ENCODE measurements at places on chromosomes 6 and 20.

- DNase-seq = no peak
These were observed 13.0 kb downstream of the ZHX3 start for GRCh38 chr20:41304424-41305079.

DNA sequence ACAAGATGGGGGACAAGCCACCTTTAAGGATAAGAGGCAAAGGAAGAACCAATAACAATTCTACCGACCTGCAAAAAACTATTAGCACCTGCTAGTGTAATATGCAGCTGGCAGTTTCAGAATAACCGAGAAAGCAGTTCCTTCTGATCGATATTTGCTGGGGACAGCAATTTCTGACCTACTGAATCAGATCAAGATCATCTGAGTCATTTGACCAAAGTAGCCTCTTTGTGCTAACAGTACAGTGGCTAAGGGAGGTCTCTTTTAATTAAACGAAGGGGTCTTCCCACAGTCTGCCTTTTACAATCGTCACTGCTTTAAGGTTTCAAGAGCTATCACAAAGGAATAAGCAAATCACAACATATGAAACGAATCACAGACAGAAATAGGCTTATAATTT lies 318.9 kb downstream of the BTBD9 start:
- no peak for DNase-seq

GRCh38 chr6:40740518-40740917 lies 153.4 kb upstream of the LRFN2 start:
- DNase-seq = no peak

- DNase-seq = no peak
These were observed 30.0 kb upstream of the ZNF217 start for GRCh38 chr20:53623454-53624211.

GRCh38 chr6:121971931-121972335 lies 427.5 kb upstream of the HSF2 start:
- no peak for DNase-seq

DNA sequence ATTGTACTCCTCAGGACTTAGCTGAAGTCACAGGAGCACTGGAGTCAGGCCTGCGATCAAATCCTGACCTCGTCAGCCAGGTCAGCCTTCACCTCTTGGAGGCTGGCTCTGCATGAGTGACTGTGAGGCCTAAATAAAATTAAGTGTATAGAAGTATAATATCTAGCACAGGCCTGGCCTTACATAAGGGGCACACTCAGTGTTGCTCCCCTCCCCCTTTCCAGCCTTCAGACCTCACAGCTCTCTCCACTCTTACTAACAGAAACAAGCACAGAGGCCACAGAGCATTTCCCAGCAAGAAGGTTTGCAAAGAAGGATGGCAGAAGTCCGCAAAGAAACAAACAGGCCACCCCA lies 84.8 kb downstream of the TRERF1 start:
- DNase-seq = no peak

GRCh38 chr6:38182426-38182825 lies 362.9 kb downstream of the ZFAND3 start:
- no peak for DNase-seq

DNA sequence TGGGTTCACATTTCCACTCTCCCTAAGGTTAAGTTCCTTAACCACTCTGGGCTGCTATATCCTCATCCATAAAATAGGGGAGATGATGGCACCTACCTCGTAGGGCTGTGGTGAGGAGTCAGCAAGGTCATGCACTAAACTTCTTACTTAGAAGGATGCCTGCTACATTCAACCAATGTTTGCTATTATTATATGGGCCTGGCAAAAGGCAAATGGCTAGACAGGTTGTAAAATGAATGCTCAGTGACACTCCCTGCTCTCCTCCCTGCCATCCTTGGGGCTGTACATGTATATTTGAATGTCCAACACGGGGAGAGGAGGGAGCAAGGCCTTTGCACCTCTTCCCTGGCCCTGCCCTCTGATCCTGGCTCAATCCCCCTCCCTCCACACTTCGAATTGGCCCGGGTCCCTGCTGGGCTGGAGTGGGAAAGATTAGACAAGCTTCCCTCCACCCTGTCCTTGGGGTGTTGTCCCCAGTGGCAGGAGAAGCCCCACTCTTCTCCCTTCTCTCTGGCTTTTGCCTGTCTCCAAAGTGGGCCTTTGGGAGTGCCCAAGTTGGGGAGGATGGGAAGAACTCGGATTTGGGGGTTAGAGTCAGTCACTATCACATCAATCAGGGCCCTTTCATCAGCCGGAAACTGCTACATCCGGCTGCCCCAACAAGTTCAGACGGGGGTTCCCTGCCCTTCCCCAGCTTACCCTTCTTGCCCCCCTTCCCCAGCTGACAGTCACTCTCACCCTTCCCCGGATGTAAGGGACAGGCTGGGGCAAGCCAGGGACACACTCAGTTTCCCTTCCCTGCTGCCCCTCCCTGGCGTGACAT lies 36.3 kb upstream of the VEGFA start:
- peak; percentile 75 for DNase-seq

GRCh38 chr6:79159846-79160245 lies 74.6 kb downstream of the HMGN3 start:
- no peak for DNase-seq

DNA sequence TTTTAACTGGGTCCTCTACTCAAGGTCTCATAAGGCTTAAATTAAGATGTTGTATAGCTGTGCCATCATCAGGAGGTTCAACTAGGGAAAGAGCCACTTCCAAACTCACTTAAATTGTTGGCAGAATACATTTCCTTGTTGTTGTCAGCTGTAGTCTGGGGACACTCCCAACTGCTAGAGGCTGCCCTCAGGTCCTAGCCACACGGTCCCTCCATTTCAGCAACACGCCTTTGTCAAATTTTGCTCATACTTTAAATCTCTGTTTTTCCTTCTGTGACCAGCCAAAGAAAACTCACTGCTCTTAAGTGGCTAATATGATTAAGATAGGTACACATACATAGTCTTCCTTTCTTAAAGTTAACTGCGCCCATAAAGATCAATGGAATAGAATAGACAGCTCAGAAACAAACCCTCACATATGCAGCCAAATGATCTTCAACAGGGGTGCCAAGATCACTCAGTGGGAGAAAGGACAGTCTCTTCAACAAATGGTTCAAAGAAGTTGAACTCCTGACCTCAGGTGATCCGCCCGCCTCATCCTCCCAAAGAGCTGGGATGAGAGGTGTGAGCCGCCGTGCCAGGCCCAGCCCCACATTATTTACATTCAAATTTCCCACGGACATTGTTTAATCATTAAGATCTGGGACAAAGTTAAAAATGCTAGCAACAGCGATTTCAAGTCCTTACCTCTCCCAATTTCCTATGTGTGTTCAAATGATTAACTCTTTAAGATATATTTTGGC lies 76.4 kb upstream of the ELOVL5 start:
- DNase-seq = no peak

- no peak for DNase-seq
These were observed 118.8 kb upstream of the MAFB start for GRCh38 chr20:40807821-40808170.

Data from stimulated activated effector memory CD8-positive, alpha-beta T cell treated with anti-CD3 and anti-CD28 coated beads, Interleukin-12 subunit alpha, Interleukin-12 subunit beta, amount 100 ng/mL, for 72 hours (primary cell).